Calu3 (cell line): ENCODE measurements at places on chromosomes 6 and 20.
A peak's percentile ranks its signal among the peaks of the same experiment; 100 is the strongest.

- no peak for DNase-seq
Observed at GRCh38 chr6:126718600-126719327, 378.8 kb downstream of the CENPW start.

GRCh38 chr6:54920628-54921027 is 74.1 kb downstream of the FAM83B start:
- DNase-seq: no peak

- peak; percentile 87 for DNase-seq
Observed at GRCh38 chr20:58892141-58892931, 39.8 kb downstream of the GNAS start.

DNA sequence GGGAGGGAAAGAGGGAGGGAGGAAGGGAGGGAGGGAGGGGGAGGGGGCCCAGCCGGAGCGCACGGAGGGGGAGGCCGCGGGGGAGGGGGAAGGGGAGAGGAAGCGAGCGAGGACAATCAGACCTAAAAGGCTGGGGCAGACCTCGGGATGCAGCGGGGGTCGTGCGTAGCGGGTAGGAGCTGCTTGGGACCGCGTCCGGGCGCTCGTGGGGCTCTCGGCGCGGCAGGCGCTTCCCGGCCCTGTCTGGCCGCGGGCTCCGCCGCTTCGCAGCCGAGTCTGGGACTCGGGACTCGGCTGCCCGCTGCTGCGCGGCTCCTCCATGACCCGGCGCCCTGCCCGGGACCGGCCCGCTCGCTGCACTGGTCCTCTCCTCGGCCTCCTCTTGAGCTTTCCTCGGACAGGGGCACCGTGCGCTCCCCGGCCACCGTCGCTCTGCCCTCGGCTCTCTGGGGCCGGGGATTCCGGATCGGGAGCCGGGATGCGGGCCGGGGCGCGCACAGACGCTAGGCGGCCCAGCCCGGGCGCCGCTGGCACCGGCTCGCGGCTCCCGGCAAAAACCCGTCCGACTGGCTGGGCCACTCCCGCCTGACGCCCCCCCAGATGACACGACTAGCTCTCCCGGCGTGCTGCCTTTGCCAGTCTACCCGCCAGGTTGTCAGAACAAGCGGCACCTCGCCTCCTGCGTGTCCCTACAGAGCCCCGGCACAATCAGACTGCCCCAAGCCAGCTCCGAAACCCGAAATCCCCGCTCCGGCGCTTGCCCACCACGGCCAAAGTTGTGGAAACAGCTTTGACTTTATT is 2.2 kb downstream of the TFAP2A start:
- peak; percentile 86 for DNase-seq

DNA sequence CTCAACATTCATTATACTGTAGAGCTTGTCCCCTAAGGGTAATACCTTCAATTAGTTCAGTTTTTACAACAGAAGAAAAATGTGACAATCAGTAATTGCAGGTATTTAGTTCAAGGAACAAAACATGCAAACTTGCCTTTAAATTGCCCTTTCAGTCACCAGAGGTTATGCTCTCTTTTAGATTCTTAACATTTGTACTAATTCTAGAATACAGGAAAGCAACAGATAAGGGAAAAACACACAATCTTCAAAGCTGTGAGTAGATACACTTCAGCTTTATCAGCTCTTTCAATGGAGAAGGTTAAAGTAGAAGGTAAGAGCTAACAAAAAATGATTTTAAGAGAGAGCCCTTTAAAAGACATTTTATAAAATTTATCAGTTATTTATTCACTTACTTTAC is 173.1 kb downstream of the HS3ST5 start:
- DNase-seq: no peak

DNA sequence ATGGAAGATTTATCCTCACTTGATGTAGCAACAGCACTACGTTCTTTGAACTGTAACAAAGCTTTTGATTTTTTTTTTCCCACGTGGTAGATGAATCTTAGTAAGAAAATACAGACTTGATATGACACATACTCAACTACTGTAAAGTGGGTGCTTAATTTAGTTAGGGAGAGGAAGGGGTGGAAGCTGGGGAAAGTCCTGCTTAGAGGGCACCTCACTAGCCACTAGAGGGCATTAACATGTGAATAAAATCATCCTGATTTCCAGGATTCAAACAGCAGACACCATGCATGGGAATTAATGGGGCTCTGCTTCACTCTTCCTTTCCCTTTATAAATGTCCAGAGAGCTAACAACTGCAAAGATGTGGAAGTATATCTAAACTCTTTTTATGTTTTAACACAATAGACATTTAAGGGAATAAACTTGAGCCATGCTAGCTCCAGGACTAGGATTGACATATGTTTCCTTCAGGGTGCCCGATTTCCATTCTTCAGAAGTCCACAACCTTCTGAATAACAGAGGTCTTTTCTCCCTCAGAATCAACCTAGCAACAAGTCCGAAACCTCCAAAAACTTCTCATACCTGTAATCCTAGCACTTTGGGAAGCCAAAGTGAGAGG is 250.1 kb downstream of the ATXN1 start:
- peak; percentile 17 for DNase-seq

DNA sequence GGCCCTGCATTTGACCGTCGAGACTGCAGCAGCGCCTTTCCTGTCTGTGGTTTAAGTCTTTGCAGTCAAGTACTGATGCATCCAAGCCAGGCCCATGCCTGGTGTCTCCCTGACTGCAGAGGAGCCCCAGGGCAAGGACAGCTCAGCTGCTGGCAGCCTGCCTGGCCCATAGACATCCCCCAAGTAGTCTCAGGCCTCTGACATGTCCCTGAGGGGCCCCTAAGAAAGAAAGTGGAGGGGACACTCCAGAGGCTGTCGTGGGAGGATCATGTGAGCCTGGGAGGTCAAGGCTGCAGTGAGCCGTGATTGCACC is 18.0 kb downstream of the HRH3 start:
- no peak for DNase-seq

DNA sequence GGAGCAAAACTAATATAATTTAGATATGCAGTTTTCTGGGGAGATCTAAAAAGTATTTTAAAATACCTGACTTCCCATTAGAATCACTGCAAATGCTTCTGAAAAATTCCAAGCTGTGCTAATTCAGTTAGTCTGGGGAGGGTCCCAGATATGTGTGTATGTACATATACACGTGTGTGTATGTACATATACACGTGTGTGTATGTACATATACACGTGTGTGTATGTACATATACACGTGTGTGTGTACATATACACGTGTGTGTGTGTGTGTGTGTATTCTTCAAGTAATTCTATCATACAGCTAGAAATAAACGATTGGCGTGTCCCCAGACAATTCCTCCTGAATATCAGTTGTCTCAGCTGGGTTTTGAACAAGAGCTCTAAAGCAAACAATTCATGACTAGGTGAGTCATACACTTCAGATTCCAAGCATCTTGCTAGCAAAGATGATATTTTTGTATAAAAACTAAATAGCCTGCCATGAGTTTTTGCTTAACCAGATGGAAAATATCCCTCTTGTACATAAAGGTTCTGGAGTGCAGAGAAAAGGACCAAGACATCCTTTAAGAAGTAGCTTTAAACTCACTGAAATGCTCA is 58.2 kb downstream of the SPACA1 start:
- DNase-seq: no peak

- no peak for DNase-seq
Observed at GRCh38 chr6:83911278-83911677, 51.8 kb downstream of the CYB5R4 start.

DNA sequence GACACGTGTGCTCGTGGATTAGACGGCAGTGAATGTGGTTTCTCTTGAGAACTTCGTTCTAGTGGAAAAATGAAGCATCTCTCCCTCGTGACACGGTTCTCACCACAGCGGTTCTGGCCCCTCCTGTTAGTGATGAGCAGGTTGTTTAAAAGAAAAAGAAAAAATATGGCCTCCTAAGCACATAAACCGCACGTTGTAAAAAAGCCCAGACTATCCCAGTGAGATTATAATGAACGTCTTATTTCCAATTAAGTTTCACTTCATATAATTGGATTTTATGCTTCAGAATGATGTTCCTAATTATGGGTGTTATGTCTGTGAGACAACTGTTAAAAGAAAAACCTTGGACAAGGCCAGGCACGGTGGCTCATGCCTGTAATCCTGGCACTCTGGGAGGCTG is 74.5 kb upstream of the FRMD1 start:
- no peak for DNase-seq

GRCh38 chr6:11975353-11975977 is 36.6 kb upstream of the HIVEP1 start:
- no peak for DNase-seq

DNA sequence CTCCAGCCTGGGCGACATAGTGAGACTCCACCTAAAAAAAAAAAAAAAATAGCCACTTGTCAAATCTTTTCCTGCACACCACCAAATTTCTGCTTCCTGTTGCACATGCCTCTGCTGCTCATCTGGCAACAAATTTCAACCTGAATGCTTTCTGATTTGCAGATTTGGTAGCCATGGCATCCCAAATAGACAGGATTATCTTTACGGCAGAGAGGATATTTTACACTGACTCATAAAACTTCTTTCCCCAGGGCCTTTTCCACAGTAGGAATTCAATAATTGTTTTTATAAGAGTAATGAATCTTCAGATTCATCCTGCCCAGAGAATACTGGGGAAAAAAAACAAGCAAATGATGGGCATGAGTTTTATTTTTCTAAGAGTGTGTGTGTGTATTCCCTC is 264.6 kb downstream of the FRK start:
- no peak for DNase-seq

GRCh38 chr20:33531047-33531877 is 41.4 kb downstream of the CBFA2T2 start:
- no peak for DNase-seq

GRCh38 chr20:50220894-50221365 is 30.3 kb downstream of the CEBPB start:
- DNase-seq: no peak

DNA sequence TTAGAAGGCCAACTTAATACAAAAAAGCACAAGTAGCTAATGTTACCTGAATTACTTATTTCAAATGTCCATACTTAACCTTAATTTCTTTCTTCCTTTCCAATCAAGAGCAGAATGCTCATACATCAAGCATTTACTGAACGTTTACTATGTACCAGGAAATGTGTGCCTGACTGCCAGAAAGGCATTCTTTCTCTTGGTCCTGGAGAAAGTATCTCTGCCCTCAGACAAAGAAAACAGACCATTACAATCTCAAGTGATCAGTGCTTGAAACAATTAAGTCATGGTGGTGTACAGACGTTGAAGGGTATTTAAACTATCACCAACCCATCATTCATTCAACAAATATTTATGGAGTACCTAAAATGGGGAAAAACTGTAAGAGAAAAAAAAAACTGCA is 26.4 kb downstream of the CSNK2A1 start:
- DNase-seq: no peak

- DNase-seq: no peak
Observed at GRCh38 chr20:5401277-5401875, 84.6 kb upstream of the PROKR2 start.

DNA sequence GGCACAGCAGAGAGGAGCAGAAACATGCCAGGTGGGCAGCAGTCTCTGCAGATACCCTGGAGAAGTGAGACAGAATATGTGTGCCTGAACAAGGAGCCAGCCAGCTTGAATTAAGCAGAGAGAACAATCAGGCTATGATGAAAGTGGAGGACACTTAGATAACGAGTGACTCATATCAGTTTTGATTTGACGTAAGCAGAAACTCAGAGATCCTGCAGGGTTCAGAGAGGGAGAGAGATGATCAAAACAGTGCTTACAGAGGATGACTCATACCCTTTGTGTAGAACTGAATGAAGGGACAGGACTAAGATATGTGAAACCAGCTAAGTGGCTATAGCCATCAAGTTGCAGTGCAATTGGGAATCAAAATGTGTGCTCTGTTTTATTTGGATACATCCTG is 300.7 kb downstream of the TENT5A start:
- DNase-seq: peak; percentile 16

DNA sequence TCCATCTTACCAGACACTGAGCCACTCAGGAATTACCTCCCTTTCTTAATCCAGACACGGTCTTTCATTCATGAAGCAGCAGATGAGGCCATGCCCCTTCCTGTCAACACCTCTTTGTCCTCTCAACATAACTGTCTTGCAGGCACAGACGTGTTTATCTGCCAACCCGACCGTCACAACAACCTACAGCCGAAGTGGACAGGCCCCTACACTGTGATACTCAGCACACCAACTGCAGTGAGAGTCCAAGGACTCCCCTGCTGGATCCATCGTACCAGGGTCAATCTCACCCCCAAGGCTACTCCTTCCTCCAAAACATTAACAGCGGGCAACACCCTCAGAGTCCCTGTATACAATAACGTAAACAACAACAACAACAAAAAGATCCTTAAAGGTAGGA is 30.6 kb upstream of the ULBP3 start:
- DNase-seq: no peak

DNA sequence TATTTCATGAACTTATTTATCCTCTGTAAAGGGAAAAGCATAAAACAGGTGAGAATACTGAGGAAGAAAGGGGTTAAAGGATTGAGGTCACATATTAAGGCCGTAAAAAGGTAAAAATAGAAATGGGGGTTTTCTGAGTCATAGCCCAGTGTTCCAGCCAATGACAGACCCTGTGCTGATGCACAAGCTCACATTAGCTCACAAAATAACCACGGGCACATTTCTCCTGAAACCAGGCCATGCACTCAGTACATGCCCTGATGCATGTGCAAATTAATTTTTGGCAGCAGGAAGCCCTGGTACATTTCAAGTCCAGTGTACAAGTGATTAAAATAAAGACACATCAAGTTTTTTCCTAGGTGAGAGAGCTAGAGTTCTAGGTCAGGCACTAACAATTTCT is 194.4 kb downstream of the TMEM200A start:
- no peak for DNase-seq

DNA sequence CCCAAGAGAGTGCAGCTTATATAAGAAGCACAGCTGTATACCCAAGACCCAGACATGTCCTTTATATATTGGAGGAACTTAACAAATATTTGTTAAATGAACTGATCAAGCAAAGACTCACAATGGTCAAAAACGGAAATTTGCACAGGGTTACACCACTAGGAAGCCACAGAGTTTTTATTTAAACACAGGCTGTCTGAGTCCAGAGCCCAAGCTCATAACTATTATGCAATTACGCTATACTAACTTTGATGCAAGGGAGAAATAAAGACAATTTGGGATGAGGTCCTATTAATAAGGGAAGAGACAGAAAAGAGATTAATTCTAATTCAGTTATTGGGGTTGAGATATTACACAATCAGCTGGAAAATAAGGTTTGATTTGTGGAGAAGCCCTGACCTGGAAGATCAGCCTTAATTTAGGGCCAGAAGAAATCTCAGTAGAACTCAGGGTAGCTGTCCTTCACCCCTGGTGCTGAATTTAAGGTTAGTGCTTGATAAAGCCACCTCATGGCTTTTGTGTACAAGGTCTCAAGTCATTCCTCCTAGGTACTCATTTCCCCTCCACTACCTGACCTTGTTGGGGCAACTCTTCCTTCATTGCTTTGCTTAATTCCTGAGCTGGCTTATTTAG is 10.5 kb upstream of the ZNF334 start:
- DNase-seq: peak; percentile 29

DNA sequence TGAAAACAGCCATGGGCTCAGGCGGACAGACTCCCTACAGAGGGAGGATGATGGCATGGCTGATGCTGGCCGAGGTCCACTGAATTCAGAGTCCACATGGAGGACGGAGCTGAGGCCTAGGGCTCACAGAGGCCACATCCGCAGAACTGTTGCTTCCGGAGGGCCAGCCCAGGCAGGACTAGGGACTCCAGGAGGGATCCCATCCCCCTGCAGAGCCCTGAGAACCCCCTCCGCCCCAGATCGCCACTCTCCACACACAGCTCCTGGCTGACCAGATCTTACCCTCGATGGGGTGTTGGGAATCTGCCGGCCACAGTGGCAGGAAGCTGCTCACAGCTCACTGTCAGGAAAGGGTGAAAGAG is 399.2 kb downstream of the TAF4 start:
- DNase-seq: no peak

- DNase-seq: no peak
Observed at GRCh38 chr6:158627168-158627939, 17.2 kb downstream of the DYNLT1 start.
